Midbrain (tissue), 1 donor: ENCODE measurements at places on chromosomes 4 and X.
A peak's percentile ranks its signal among the peaks of the same experiment; 100 is the strongest.

DNA sequence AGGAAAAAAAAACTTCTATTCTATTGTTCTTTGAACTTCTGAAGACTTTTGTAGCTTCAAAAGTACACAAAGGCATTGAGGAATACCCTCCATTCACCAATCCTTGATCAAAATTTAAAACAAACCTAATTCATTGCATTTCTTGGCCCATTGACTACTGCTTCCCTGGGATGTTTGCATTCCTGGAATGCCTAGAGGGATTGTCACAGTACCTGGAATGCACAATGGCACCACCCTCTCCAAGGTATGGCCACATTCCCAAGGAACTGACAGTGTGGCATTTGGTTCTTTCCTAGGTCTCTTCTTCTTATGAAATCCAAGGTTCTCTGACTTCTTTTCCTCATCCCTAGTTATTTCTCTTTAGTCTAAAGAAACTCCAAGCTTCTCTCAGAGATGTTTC, 600.7 kb downstream of the CCSER1 start:
- no peak for DNase-seq

DNA sequence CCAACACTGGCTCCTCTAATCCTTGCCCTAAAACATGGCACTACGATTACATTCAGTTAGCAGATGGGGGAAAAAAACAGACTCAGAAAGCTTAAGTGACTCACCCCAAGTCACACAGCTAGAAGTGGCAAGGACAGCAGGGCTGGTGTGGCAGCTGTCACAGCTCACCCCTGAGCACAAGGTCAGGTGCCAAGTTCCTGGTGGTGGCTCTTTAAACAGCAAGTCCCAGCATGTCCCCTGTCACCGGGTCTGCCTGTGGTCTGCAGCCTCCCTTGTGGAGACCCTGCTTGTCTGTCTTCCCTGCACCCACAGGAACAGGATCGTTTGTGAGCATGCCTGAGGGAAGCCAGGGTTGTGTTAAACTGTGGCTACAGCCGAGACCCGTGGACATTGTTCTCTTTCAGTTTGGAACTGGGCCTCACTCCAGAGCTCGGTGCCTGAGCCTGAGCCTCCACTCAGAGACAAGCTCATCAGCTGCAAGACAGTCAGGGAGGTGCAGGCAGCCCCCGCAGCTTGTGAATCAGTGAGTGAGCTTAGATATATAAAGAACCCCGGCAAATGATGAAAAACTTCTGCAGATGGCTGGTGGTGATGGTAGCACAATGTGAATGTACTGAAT, 260.8 kb downstream of the BCOR start:
- no peak for DNase-seq

- DNase-seq = no peak
These were observed 30.2 kb downstream of the MAML3 start for GRCh38 chr4:140123666-140124377.

DNA sequence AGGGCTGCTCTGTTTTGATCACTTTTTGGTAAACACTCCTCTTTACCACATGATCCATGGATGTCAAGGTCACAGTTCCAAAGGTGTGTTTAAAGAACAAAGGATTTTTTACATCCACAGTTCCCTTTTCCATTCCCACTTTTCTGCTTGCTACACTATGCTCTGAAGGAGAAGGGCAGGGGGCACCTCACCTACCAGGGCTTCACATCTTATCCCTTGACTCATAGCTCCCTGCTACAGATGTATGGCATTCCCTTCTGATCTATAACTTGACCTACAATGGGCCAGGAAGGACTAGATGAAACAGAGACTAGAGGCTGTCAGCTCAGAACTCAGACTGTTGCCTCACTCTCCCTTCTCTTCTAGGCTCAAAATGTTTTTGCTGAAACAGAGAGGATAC, 233.1 kb upstream of the RPS6KA3 start:
- no peak for DNase-seq

DNA sequence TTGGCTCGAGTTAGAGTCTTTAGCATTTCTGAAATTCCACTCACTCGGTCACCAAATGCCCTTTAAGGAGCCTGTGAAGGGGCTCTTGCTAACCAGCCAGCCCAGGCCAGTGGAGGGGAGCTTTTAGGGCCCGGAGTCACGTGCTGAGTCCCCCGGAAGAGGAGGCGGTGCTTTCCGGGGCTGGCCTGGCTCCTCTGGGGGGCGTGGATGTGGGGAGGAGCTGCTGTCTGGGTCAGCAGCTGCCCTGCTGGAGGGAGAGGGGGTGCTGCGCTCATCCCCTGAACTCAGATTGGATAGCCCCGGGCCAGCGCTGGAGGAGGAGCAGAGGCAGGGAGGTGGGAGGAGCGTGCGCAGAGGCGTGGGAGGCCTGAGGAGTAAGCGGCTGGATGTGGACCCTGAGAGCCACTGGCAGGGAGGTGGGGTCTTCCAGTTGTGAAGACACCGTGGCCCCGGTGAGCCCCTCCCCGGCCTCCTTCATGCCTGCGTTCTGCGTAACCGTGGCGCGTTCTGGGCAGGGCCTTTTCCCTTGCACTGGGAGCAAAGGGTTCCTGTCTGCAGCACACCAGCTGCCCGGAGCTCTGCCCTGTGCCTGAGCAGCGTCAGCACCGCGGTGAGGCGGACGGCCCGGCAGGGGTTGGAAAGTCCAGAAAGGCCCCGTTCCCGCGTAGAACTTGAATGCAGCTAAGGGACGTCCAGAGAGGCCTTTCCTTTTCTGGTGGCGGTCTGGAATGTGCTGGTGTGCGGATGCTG, 19.7 kb downstream of the MAEA start:
- peak; percentile 92 for DNase-seq

- DNase-seq = no peak
These were observed 343.7 kb downstream of the MID1IP1 start for GRCh38 chrX:39144956-39145355.

GRCh38 chrX:66717926-66718325, 79.0 kb upstream of the EDA2R start:
- no peak for DNase-seq

DNA sequence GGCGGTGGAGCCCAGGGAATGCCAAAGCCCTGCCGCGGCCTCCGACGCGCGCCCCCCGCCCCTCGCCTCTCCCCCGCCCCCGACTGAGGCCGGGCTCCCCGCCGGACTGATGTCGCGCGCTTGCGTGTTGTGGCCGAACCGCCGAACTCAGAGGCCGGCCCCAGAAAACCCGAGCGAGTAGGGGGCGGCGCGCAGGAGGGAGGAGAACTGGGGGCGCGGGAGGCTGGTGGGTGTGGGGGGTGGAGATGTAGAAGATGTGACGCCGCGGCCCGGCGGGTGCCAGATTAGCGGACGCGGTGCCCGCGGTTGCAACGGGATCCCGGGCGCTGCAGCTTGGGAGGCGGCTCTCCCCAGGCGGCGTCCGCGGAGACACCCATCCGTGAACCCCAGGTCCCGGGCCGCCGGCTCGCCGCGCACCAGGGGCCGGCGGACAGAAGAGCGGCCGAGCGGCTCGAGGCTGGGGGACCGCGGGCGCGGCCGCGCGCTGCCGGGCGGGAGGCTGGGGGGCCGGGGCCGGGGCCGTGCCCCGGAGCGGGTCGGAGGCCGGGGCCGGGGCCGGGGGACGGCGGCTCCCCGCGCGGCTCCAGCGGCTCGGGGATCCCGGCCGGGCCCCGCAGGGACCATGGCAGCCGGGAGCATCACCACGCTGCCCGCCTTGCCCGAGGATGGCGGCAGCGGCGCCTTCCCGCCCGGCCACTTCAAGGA, at the start of gene FGF2:
TSS of gene FGF2 (plus strand) at position 279 of the 705 bp plus-strand sequence. CDS start at position 623, 344 bp downstream.
- DNase-seq = peak; percentile 68

- no peak for DNase-seq
These were observed 19.8 kb downstream of the APOO start for GRCh38 chrX:23887918-23888317.

DNA sequence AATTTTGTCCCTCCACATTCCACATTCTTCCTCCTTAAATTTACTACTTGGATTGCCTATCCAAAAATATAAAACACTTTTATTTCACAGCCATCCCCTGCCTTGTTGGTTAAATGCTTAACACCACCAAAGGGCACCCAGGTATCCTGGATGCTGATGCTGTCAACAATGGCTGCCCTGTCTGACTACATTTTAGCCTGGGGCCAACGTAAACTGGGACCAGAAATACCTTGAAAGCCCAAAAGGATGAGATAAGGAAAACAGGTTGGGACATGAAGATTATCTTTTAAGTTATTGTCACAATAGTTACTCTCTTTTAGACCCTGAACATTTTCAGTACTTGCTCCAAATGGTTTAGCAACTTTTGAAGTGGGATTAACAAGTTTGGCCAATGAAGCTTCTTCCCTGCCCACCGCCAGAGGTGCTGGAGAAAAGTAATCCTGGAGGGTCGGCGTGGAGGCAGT, 775 bp upstream of the YIPF6 start:
- DNase-seq = no peak

DNA sequence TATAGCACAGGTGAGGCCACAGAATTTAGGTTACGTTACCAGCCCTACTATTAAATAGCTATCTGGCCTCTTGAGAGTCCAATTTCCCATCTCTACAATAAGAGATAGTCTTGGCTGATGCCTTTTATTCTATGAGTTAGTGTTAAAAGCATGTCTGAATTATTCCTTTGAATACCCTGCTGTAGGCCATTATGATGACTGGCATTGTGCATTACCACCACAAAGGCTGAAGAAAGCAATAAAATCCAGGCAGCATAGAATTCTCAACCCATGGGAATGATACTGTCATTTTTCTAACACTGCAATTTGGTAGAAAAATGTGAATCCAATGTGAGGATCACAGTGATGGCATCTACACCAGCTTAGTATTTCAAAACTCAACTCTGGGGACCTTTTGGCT, 51.4 kb downstream of the OTC start:
- no peak for DNase-seq

GRCh38 chr4:17029432-17029831, 131.0 kb upstream of the LDB2 start:
- DNase-seq = no peak

DNA sequence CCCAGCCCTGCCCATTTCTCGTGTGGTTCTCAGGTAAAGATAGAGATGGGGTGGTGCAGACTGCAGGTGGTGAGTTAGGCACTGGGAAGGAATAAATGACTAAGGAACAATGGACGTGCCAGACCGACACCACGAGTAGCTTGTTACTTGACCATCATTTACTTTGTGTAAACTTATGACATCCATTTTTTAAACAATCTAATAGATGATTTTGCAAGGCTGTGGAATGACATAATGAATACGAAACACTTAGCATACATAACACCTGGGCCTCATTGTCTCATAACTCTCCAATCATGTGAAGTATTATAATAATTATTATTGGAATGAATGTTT, 137.3 kb upstream of the CPEB2 start:
- DNase-seq = no peak

DNA sequence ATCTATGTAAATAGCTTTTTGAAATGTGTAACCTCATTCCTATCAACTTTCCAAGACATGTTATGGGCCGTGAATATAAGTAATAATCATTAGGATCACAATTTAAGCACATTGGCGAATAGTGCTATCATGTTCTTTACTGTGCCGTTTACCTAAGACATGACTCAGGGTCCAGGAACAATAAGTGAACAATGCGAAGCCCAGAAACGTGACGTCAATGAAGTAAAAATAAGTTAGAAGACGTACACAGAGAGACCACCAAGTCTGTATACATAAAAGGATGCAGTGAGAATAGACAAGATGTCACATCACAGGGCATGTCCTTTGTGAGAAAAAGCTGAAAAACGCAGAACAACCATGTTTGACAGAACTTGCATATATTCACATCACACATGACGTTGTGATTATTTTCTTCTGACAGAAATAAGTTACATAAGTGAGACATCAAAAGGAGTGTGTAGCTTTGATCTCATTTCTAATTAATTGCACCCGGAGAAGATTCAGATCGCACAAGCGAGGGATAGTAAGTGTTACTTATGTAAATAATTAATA, 49.4 kb upstream of the FAT1 start:
- DNase-seq = no peak

DNA sequence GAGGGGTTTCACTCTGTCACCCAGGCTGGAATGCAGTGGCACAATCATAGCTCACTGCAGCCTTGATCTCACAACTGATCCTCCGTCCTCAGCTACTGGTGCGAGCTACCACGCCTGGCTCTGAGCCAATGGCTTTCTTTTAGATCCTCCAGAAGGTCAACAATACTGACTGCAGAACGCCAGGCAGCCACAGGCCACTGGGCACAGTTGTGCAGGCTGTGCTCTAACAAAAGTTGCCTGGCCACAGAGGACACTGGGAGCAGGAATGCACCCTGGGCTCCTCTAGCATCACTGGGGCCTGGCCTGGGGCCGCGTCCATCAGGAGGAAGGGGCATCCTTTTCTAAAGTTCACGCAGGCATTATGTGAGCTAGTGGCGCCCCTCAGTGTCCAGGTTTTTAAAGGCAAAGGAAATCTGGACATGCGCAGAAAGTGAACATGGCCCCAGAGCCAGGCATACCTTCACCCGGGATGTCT, 14.9 kb upstream of the PORCN start:
- peak; percentile 30 for DNase-seq

GRCh38 chrX:39440799-39441284, 639.6 kb downstream of the MID1IP1 start:
- DNase-seq = no peak

DNA sequence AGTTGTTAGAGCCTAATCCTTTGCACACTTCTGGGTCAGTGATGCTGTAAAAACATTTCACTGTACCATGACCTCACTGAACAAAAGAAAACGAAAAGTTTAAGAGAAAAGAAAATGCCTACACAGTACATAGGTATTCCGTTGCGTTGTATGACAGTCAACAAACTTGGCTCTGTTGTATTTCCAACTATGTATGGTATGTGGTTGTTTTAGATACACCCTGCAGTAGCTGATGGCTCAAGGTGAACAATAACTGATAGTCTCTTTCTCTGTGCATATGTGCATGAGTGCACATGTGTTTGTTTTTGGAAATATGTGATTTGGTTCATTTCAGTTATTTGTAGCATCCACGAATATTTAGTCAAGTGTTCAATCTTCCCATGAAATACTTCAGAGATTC, 176.0 kb downstream of the BMPR1B start:
- DNase-seq = no peak

DNA sequence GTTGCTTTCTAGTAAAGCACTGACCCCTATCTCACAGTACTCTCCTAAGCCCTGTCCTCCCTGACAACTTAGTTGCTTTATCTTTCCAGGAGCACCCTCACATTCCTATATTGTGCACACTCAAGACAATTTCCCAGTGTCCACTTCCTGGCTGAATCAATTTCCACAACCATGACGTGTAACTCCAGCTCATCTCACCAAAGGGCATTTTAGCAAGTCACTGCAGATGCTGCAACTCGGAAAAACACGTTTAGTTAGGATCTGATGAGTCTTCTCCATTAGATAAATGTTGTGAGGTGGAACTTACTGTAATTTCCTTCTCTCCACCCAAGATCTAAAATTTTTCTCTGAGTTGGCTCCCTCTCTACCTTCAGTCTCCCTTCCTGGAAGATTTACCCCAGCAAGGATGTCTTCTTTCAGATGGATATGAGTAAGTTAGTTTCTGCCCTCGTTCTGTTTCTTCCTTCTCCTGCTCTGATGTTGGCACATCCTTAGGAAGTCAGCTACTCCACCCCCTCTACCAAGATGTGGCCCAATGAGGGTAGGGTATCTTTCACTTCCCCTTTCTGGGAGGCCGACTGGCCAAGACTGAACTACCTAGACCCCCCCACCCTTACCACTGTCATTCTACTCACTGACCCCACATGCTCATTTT, 28.8 kb upstream of the IL13RA1 start:
- no peak for DNase-seq

GRCh38 chr4:26337612-26338011, 16.8 kb downstream of the RBPJ start:
- no peak for DNase-seq
